Activated CD4-positive, alpha-beta memory T cell treated with anti-CD3 and anti-CD28 coated beads for 36 hours (primary cell): ENCODE measurements at places on chromosomes 11 and 22.
A peak's percentile ranks its signal among the peaks of the same experiment; 100 is the strongest.

DNA sequence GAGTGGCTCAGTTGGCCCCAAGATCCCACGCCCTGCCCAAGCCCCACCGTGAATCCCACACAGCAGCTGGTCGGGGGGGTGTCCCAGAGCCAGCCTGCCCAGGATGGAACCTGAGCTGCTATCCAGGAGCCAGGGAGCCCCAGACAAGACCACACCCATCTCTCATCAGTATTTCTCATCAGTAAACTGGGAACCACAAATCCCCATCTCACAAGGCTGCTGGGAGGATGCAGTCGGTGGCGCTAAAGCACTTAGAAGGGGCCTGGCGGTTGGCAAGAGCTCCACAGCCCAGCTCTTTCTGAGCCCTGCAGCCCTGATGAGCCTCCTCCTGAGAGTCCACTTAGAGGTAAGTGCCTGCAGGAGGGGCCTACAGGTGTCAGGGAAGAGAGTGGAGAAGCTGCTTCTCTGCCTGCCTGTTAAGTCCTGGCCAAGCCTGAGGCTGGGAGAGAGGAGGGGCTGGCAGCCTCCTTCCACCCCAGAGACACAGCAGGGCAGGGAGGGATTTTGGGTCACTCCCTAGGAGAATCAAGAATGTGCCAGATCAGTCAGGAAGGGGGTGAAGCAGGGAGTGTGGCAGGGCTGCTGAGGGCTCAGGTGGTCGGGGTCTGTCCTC, 6.1 kb downstream of the FADS3 start:
- H3K4me3 ChIP-seq = no peak overlapping the region
- no peaks in the 10 kb centered on the region for H3K27me3 ChIP-seq

GRCh38 chr11:112977755-112978154, 16.5 kb downstream of the NCAM1 start:
- DNase-seq = no peak
- H3K4me1 ChIP-seq = no peaks in the 10 kb centered on the region
- H3K27me3 ChIP-seq = peaks cover 4% of the 10 kb centered on the region
- no peak overlapping the region for H3K4me3 ChIP-seq
- no peak overlapping the region for H3K27ac ChIP-seq
- H3K36me3 ChIP-seq = no peaks in the 10 kb centered on the region

DNA sequence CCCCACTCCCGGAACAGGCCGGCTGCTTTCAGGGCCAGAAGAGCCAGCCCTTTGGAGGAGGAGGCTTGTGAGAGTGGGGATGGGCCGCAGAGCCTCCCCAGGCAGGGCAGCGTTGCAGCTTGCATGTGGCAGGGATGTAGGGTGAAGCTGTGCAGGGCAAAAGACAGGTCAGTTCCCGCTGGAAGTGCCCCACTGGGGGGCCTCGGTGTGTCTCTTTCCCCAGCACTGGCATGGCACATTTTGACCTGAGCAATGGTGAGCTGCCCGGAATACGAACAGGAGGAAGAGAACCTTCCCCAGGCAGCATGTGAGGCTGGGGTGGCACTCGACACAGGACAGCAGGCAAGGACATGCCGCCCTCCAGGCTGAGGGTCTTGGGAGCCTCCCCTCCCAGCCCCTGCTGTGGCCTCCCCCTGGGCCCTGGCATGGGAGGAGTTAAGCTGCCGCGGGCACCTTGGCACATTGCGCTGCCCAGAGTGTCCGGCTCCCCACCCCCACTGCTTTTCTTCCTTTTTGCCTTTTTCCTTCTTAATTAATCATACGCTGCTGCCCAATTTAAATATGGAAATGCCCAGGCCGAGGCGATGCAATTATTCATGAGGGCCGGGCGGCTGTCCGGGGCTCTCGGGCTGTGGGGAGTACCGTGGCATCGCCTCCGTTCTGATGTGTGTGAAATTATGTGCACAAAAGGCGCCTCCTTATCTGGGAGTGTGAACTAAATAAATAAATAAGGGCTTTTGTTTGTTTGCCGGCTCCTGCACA, 76.0 kb upstream of the WNT7B start:
- peak overlapping the region; percentile 82 for H3K4me3 ChIP-seq
- DNase-seq = peak; percentile 48
- no peaks in the 10 kb centered on the region for H3K27me3 ChIP-seq
- H3K36me3 ChIP-seq = peaks cover 3% of the 10 kb centered on the region

DNA sequence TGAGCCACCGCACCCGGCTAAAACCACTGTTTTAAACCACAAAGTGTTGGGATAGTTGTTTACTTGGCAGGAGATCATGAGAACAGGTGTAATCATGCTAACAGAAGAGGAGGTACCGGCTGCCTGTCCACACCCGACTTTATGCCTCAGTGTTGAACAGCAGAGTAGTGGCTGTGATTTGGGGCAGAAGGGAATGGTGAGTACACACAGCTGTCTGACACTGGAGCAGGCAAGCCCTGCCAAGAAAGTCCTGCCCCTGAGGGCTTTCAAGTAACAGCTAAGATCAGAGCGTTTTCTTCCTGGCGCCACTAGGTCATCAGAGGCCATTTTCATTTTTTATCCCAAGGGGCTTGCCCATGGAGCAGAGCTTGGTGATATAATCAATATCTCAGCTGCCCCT, 8.1 kb downstream of the CDKN1C start:
- no peaks in the 10 kb centered on the region for H3K36me3 ChIP-seq
- no peak overlapping the region for H3K27ac ChIP-seq
- DNase-seq = no peak
- no peaks in the 10 kb centered on the region for H3K4me1 ChIP-seq

- peaks cover 3% of the 10 kb centered on the region for H3K4me1 ChIP-seq
Observed at GRCh38 chr22:26362471-26362870, 66.6 kb upstream of the ASPHD2 start.

- H3K36me3 ChIP-seq = no peaks in the 10 kb centered on the region
- peaks cover 4% of the 10 kb centered on the region for H3K27me3 ChIP-seq
- H3K4me3 ChIP-seq = no peak within 1 kb of the TSS
- no peak within 1 kb of the TSS for H3K27ac ChIP-seq
- no peak for DNase-seq
- H3K4me1 ChIP-seq = peaks cover 6% of the 10 kb centered on the region
Observed at GRCh38 chr11:124611064-124611463, at the start of gene PANX3. Gene PANX3, plus strand, starts transcription at chr11:124611428. Its CDS starts 129 bp downstream, at chr11:124611557.

- H3K36me3 ChIP-seq = no peaks in the 10 kb centered on the region
- H3K27ac ChIP-seq = no peak overlapping the region
- H3K4me3 ChIP-seq = peak overlapping the region; percentile 53
- peaks cover 13% of the 10 kb centered on the region for H3K4me1 ChIP-seq
- DNase-seq = peak; percentile 14
Observed at GRCh38 chr11:112961751-112962578, 745 bp downstream of the NCAM1 start.

DNA sequence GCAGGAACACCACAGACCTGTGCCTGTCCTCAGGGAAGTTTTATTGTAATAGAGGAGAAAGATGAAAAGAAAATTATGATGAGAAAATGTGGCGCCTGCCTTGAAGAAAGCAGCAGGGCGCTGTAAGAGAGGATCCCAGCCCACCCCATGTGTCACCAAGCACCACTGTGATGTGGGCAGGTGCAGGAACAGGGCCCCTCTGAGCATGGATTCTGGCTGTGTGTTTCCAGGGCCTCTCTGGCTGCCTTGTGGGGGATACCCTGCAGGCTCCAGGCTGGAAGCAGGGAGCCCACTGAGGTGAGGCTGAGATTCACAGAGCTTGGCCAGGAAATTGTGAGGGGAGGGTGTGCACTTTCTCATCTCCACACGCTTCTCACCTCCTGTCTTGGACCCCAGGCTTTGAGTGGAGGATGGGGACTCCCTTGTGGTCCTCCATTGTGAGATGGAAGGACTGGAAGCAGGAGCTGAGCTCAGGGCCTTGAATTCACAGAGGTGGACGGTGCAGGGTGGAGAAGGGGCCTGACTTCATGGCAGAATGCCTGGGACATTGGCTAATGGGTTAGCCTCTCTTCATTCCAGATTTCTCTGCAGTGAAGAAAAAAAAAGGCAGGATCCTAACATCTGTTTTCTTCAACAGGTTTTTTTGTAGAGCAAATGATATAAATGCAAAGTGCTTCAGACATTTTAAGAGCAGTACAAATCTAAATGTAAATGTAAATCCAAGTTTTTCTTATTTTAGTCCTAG, 246.6 kb upstream of the B3GAT1 start:
- peaks cover 9% of the 10 kb centered on the region for H3K4me1 ChIP-seq
- no peaks in the 10 kb centered on the region for H3K36me3 ChIP-seq
- no peak overlapping the region for H3K27ac ChIP-seq
- H3K27me3 ChIP-seq = peaks cover 7% of the 10 kb centered on the region

DNA sequence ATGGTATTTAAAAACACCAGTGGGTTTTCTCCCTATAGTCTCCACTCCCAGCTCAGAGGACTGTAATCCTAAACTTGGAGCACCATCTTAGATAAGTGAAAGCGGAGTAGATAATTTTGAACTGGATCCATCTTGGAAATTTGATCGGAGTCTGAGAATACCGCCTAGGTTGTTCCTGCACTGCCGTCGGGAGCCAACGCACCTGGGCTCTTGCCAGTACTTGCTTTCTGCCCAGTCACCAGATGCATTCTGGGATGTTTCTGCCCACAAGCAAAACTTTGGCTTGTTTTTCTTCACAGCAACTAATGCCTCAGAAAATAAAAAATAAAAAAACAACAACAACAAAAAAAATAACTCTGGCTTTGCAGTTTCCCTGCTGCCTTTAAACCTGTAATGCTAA, 113.0 kb upstream of the MTMR2 start:
- H3K27me3 ChIP-seq = no peaks in the 10 kb centered on the region
- H3K4me1 ChIP-seq = peaks cover 21% of the 10 kb centered on the region
- DNase-seq = no peak
- no peak overlapping the region for H3K4me3 ChIP-seq

DNA sequence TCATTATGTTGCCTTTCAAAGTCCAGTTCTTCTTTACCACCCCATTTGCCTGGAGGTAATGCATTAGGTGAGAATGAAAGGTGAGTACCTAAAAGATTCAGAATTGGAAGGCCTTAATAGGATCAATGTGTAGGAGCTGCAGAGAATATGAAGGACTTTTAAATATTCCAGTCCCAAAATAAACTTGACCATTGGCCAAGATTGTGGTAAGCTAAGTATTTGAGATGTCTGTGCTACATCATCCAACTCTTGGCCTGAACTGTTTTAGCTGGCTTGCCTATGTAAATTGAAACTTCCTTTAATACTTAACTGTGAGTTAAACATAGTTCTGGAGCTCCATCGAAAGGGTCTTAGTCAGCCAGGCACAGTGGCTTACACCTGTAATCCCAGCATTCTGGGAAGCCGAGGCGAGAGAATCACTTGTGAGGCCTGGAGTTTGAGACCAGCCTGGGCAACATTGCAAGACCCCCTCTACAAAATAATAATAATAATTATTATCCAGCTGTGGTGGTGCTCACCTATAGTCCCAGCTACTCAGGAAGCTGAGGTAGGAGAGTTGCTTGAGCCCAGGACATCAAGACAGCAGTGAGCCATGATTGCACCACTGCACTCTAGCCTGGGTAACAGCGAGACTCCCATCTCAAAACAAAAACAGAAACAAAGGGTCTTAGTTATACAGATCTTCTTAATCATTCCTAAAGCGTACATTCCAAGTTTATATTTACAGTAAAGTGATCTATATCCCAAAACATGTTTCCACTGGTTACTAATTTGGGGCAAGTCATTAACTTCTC, 29.8 kb downstream of the MTMR3 start:
- no peak overlapping the region for H3K27ac ChIP-seq
- no peak for DNase-seq
- H3K4me1 ChIP-seq = peaks cover 67% of the 10 kb centered on the region
- no peaks in the 10 kb centered on the region for H3K36me3 ChIP-seq
- no peak overlapping the region for H3K4me3 ChIP-seq

DNA sequence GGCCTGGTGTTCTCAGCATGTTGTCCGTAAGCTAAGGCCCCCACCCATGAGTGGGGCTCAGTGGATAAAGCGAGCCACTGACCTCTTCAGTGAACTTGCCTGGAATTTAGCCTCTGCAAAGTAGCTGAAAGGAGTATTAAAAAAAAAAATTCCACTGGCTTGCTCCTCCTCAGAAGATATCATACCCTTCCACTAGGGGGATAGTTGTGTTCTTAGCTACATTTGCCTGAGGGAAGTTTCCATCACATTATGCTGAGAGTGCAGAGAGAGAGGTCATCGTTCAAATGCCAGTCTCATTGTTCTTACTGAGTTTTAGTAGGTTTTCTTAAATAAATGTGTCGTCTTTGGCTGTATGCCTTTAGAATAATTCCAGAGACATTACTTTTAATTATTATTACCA, 879.7 kb downstream of the JRKL start:
- no peaks in the 10 kb centered on the region for H3K4me1 ChIP-seq
- H3K4me3 ChIP-seq = no peak overlapping the region
- H3K27ac ChIP-seq = no peak overlapping the region
- no peaks in the 10 kb centered on the region for H3K27me3 ChIP-seq
- no peak for DNase-seq
- H3K36me3 ChIP-seq = no peaks in the 10 kb centered on the region

- H3K27me3 ChIP-seq = no peaks in the 10 kb centered on the region
- peak overlapping the region; percentile 80 for H3K4me3 ChIP-seq
- no peak for DNase-seq
Observed at GRCh38 chr22:37607935-37608476, 628 bp upstream of the GGA1 start.

DNA sequence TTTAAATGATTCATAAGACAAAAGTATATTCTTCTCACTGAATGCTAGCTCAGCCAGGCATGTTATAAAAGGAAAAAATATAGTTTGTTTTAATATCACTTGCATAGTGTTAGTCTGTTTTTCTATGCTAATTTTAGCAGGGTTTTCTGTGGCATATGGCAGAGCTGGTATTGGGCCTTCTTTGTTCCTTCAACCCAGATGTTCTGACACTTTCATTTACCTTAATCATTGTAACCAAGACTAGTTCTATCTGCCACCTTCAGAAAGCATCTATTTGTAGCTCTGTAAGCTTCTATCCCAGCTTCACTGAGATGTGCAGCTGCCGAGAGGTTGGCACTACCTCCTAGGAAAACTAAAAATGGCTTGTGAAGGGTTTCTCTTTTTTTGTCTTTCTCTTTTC, 338.7 kb downstream of the GUCY1A2 start:
- H3K27ac ChIP-seq = no peak overlapping the region
- H3K4me3 ChIP-seq = no peak overlapping the region
- H3K4me1 ChIP-seq = no peaks in the 10 kb centered on the region

GRCh38 chr22:32880893-32881596, 79.5 kb downstream of the TIMP3 start:
- no peaks in the 10 kb centered on the region for H3K36me3 ChIP-seq
- H3K4me3 ChIP-seq = no peak overlapping the region
- peaks cover 6% of the 10 kb centered on the region for H3K27me3 ChIP-seq
- DNase-seq = no peak
- H3K27ac ChIP-seq = no peak overlapping the region
